ENCODE measurements at places on chromosomes 13 and 19.

GRCh38 chr13:107070792-107071191 lies 502.9 kb upstream of the ARGLU1 start:
- no peak for DNase-seq

DNA sequence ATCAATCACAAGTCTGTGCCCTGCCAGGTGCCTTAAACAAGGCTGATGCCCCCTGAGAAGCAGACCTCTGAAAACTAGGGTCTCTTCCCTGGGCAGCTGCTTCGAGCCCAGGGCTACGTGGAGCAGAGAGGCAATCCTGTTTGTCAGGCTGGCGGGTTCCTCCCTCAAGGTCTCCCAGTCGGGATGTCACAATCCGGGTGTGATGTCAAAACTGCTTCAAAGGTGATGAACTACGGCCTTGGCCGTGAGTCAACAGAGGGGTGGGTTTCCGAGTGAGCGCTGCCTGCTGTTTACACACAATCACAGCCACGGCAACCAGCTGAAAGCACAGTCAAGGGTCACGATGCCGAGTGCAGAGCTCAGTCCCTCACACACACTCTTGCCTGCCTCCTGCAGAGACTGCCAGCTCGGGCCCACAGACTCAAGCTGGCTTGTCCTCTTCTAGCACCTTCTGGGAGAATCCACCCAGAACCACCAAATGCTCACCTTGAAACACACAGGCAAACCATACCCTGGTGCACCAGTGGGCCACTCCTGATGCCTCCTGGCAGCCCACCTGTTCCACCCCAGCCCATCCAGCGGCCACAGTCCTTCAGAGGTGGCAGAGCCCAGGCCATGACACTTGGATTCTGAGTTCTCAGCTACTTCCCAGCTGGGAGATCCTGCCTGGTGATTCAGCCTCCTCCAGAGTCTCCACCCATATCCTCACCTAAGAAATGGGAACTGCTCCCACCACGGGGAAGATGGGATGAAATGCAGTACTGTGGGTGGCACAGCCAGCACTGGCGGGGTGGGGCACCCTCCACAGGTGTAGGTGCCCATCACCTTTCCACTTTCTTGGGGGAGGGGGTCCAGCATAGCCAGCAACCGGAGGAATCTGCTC lies 6.8 kb downstream of the ELL start:
- DNase-seq = no peak

DNA sequence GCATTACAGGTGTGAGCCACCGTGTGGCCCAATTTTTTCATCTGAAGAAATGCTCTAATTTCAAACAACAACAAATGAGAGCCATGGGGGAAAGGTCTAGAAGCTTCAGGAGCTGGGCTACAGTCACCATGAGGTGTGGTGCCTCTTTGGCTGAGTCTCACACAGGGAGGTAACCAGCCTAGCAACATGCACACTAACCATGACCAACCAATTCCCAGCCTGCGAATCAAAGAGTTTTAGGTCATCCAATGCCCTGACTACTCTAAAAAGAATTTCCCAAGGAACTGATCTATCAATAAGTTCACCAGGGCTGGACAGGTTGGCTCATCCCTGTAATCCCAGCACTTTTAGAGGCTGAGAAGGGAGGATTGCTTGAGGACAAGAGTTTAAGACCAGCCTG lies 29.9 kb downstream of the PBX4 start:
- no peak for DNase-seq

- no peak for DNase-seq
These were observed 27.1 kb downstream of the TSSK6 start for GRCh38 chr19:19487950-19488874.

DNA sequence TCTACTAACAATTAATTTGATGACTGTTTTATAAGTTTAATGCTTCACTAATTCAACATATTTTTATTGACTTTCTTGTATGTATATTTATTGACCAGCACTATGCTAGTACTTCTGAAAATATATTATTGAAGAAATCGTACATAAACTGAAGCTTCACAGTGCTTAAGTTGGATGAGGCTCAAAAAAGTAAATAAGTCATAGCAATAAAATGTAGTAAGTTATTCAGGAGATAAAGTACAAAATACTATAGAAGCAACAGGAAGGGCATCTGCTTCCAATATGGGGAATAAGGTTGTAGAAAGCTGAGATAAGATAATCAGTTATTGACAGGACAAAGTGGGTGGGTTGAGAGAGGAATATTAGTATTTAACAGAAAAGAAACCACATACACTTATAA lies 944.9 kb upstream of the MIR17HG start:
- DNase-seq = no peak

- peak; percentile 25 for DNase-seq
These were observed 1.1 kb upstream of the ACP5 start for GRCh38 chr19:11578258-11579142.
